Stimulated activated CD4-positive, alpha-beta T cell treated with anti-CD3 and anti-CD28 coated beads, Interleukin-1b, Interleukin-23, amount 100 ng/mL, for 1 hour (primary cell): ENCODE measurements at places on chromosomes 3 and 15.

GRCh38 chr3:49781415-49782199, 4.7 kb downstream of the IP6K1 start:
- DNase-seq = no peak

DNA sequence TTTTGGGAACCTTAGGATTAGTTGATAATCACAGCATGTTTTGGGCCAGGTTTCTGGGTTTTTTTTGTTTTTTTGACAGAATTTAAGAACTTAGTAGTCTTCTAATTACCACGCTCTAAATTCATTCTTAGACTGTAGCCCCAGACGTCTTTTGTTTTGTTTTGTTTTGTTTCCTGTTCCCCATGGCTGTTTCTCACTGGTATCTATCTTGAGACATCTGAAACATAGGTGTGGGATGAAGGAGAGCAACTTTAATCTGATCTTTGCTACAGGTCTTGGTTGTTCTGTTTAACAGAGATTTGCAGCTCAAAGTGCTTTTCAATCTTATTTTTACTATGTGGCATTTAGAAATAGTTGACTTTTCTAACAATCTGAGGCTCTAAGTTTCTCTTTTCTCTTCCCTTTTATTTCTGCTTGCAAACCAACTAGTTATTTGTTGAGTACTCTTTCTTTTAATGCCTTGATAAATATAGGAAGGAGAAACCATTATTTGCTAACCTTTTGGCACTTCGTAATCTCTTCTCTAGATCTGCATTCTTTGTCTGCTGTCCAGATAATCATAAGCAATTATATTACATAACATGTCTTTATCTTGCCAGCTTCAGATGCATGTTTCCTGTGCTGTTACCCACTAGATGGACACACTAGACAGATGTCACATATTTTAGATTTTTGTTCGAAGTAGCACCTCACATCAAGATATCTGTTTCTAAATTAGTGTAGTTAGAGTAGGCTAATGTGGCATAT, 40.9 kb downstream of the FBXL2 start:
- DNase-seq = no peak

- no peak for DNase-seq
Measured at GRCh38 chr3:81302045-81302444, 459.4 kb downstream of the GBE1 start.

DNA sequence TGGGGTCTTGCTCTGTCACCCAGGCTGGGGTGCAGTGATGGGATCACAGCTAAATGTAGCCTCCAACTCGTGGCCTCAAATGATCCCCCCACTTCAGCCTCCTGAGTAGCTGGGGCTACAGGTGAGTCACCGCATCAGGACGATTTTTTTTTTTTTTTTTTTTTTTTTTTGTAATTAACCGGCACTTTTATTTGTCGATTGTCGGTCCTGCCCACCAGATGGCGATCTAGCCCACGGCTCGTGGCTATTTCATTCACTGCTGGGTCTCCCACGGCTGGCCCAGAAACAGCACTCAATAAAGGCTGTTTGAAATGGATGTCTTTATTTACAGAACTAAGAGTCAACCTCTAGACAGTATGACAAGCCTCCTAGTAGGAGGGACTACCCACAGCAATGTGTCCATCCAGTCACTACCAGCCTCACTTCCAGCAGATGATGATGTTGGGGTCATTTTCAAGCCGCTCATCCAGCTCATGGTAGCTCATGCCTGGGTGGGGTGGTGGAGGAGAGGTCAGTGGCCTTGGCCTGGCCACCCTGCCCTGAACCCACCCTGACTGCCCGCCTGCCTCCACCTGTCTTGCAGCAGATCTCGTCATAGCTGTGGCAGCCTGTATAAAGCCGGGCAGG, 1.8 kb upstream of the ZMYND10 start:
- peak; percentile 50 for DNase-seq

DNA sequence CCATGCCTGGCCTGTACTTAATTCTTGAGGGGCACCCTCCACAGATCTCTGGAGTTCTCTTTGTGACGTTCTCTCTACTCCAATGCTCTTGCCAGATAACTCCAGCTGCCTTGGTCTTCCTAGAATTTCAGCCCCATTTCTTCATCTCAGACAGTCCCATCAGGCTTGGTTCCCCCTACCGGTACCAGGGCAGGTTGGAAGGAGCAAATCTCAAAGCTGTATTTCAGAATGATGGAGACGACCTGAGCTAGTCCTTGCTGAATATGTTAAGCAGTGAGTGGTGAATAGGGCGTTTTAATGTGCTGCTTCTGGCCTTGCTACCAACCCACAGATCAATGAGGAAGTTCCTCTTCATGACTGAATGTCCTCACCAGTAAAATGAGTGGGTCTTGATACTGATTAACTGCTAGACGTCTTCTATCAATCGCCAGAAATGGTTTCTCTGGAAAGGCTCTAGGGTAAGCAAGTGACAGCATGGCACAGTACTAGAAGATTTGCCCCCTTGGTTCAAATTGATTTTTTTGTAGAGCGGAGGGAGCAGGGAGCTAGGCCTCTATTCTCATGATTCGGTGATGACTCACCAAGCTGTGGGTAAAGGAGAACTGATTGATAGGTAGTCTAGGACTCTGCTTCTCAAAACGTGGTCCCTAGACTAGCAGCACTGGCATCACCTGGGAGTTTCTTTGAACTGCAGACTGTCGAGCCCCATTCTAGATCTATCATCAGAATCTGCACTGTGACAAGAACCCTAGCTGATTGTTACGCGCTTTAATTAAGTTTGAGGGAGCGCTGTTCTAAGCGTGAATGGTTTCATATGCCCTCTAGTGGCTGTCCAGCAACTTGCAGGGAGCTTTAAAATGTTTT, 67.8 kb downstream of the UBP1 start:
- DNase-seq = no peak
